ENCODE measurements at places on chromosomes 5 and 9.

DNA sequence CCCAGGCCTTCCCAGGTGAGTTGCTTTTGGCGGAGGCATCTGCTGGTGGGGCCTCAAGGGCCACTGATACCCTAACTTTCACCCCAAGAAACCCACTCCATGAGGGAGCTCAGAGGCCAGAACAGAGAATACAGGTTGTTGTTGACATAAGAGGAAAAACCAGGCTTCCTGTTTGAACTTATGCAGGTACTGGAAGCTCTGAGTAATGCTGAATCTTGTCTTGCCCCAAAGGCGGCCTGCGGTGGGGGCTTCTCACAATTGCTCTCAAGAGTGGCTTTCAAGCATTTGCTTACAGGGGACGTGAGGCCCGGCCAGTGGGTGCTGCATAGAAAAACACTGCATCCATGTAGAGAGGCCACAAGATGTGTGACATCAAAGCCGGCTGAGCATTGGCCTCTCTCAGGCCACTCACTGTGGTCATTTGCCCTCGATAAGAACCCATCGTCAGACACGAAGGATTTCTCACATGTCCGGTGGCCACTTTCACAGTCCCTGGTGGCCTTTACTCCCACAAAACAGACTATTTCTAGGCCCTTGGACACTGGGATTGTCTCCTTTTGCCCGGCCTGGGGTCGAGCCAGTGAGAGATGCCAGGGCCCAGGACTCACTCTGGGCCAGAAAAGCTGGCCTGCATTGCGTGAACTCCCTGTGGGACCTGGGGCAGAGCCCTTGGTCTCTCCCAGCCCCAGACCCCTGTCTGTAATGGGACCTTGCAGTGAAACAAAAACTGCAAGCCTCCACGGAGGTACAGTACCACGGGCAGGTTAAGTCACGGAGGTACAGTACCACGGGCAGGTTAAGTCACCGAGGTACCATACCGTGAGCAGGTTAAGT, 34.5 kb upstream of the TCF7 start:
- DNase-seq: no peak

GRCh38 chr9:123453831-123454321, 97.9 kb downstream of the CRB2 start:
- DNase-seq: no peak

- DNase-seq: no peak
Measured at GRCh38 chr9:34993502-34994259, 4.1 kb downstream of the DNAJB5 start.

DNA sequence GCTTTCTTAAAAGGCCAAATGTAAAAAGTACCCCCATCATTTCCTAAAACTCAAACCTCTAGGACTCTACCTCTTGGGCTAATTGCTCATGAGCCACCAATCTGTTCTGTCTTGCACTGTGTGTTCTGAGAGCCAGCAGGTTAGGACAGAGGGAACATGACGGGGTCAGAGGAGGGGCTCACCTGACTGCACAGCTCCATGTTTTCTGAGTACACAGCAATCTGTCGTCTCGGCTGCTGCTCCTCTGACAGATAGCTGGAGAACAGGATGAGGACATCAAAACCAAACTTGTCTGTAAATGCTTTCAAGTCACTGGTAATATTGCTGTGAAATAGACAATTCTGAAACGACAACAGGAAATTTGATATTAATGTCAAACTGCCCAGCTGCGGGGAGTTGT, 50.9 kb upstream of the PCA3 start:
- DNase-seq: no peak

DNA sequence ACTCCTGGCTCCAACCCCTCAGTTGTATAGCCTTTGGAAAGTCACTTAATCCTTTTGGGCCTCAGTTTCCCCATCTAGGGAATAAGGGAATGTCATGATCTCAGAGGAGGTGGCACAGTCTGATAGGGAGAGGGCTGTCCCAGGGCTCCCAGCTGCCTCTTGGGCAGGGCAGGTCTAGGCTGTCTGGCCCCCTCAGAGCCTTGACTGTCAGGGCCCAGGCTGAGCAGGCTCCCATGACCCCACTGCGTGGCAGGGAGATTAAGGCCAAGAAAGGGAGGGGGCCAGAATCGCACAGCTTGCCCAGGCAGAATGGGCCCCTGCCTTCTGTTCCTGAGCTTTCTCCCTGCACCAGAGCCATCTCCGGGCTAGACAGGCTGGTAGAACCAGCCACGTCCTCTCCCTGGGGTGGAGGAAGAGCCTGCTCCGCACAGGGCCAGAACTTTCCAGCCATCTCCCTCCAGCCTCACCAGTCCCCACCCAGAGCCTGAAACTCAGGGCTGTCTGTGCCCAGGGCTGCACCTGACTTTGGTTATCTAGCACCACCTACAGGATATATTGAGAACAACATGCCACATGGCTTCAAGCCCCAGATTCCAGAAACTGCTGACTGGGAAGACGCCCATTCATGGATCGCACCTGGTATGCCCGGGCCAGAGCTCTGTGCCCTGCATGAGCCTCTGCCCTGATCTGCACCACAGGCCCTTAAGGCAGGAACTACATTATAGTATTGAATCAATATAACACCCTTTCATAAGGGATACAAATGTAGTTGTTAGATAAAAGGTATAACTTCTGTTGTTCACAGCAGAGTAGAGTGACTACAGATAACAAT, 32.1 kb downstream of the NAIF1 start:
- DNase-seq: peak; percentile 63

GRCh38 chr9:92745331-92745730, 19.3 kb downstream of the BICD2 start:
- DNase-seq: no peak

DNA sequence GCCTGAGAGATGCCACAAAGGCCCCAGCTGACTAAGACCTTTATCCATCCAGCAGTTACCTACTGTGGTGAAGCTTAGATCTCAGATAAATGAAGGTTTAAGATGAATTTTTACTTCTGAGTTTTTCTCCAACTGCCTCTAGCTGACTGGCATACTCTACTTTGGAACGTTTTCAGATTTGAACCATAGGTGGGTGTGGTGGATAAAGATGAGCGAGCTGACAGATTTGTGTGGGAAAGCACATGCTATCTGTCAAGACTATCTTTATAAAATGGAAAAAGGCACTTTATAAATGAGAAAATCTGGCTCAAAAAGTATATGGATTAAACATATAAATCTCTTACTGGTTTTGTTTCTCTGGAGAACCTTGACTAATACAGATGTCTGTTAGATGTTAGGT, 160.8 kb downstream of the MCTP1 start:
- DNase-seq: no peak

GRCh38 chr5:147361441-147362175, 126.8 kb downstream of the STK32A start:
- DNase-seq: no peak

GRCh38 chr9:12554636-12555035, 138.5 kb upstream of the TYRP1 start:
- DNase-seq: no peak

DNA sequence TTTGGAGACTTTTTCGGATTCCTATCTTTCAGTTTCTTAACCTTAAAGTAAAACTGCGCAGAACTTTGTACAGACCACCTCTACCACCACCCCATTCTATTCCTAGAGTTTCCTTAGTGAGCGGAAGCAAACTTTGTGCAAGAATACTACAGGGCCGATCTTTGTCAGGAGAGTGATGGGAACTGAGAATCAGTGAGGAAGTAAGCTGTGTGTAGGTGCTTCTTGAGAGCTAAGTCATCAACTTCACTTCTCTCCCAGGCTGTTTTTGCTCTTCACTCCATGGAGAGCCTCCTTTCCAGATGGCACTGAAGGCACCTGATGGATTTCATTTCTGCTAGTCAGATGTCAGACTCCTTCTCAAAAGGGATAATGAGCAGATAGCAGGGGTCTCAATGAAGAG, 127.3 kb downstream of the SPATA31D1 start:
- no peak for DNase-seq

- no peak for DNase-seq
Measured at GRCh38 chr9:109286571-109286977, 34.3 kb downstream of the EPB41L4B start.

DNA sequence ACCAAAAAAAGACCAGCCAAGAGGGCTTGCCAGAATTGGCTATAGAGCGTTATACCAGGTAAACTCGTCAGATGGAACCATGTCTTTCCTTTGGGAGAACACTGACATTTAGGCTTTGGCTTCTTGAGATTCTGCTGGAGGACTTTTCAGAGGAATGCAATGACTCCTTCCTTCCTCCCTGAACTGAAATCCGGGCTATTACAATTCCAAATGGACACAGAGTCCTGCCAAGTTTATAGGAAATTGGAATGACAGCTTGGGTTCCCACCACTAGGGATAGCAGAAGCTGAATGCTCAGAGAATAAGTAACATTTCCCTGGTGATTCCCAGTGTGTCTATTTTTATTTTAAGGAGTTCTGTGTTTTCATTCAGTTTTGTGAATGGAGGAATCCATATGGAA, 143.0 kb downstream of the FGF1 start:
- no peak for DNase-seq

GRCh38 chr9:470552-471194, 256.0 kb downstream of the DOCK8 start:
- DNase-seq: no peak

DNA sequence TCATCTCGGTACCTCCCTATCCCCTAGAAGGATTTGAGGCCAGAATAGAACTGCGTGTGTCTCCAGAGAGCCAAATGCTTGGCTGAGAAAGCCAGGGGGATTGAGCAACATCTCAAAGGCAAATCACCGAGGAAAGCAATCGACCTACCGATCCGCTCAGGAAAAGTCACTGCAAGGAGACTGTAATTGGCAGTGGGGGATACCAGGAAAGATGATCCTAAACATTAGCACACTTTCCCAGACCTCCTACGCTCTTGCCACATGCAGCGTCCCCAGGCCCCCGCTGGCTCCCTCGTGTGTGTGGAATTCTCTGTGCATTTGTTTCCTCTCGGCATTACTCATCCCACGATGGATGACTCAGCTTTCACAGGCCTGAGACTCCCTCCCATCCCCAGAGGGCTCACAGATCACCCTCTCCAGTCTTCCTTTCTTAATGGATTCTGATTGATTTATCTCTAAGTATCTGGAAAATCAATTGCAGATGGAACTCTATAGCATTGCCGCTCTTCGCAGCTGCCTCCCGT, 82.2 kb upstream of the ICE1 start:
- peak; percentile 62 for DNase-seq

DNA sequence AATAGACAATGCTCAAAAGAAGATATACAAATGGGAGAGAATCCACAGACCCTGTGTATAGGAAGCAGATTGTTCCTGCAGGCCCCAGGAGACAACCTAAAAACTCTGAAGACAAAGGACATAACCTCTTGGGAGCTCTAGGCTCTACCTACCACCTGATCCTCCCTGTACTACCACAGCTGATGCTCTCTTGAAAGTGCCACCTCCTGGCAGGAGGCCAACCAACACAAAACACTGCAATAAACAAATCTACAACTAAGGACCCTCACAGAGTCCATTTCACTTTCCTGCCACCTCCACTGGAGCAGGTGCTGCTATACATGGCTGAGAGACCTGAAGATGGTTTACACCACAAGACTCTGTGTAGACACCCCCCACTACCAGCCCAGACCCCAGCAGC, 49.0 kb downstream of the STARD4 start:
- no peak for DNase-seq

GRCh38 chr9:92649007-92649406, 20.9 kb downstream of the IPPK start:
- DNase-seq: no peak

Data from renal cortex interstitium (tissue), 15 donors.